ENCODE measurements at places on chromosomes 16 and 17. TPM values are rescaled to one million over a fixed set of nuclear protein-coding genes. Genes with fewer than 3 reads are reported as not detected.

- no peak for DNase-seq
Measured at GRCh38 chr17:31808521-31809050, 50.5 kb downstream of the COPRS start.

RAPGEFL1 gene
- total RNA-seq, result 15.0 TPM

GRCh38 chr16:27766236-27766925 is 216.4 kb downstream of the KATNIP start:
- DNase-seq, result no peak

DNA sequence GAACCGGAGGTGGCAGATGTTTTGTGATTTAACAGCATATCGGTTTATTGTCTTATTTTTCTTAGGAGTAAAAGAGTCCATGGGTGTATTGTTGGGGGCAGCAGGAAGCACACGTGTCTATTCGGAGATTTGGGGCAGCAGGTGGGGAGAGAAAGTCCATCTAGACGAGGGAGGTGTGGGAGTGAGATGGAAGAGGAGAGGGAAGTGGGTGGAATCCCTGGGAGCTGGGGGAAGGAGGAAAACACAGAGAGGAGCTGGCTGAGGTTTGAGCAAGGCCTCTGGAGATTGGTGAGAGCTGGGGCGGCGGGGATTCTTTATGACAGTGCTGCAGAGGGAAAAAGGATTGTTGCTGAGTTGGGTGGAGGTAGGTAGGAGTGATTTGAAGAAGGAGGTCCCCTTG is 72.1 kb downstream of the PRKCB start:
- no peak for DNase-seq

GRCh38 chr17:2138761-2139160 is 83.9 kb downstream of the HIC1 start:
- no peak for DNase-seq

DNA sequence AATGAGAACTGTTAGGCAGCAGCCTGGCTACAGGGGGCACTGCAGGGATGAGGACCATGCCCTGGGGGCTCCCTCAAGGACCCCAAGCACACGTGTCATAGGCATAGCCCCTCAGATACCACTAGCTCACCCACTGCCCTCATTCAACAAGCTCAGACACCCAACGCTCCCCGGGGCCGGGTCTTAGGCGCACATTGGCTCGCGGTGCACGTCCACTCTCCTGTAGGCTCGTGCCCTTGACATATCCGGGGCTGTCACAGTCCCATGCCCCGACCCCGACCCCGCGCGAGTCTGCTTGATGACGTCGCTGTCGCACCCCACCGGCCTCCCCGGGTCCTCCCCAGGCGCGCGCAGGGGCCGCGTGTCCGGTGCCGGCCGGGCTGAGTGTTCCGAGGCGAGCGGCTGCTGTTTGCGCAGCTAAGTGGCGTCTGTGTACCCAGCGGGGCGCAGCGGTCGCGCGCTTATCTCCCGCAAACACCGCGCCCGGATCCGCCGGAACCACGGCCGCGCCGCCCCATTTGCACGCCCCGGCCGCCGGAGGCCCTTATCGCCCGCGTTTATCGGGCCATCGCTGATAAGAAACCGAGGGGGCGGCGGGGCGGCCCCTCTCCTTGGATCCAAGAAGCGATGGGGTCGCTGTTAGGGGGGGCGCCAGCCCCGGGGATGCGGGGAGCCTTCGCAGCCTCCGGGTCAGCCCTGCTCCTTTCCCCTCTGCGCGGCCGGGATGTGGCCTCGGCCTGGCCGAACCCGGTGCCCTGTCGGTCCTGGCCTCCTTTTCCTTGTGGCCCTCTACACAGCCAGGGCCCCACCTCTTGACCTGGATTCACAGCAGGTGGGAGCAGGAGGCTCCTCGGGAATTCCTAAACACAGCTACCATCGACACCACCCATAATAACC is 20.7 kb upstream of the NAGS start:
- peak; percentile 51 for DNase-seq

FAM20A gene
- total RNA-seq, result 0.44 TPM

SHISA9 gene
- 0.60 TPM for total RNA-seq

GRCh38 chr16:56389554-56389953 is 35.8 kb downstream of the AMFR start:
- no peak for DNase-seq

DNA sequence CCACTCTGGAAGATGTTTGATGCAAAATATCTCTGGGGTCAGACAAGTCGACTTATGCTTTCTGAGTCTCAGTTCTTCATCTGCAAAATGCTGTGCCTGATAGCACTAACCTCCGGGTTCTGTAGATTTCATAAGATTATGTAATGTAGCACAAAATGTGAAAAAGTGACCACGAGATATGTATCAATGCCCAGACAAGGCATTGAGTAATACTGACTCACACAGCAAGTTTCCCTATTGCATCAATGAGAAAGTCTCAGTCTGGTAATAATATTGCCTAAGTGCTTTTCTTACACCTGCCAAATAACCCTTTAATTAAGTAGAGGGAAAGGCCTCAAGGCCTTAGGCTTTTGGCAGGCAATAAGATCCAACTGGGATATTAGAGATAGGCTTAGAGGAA is 41.4 kb upstream of the MMP2 start:
- no peak for DNase-seq

DNA sequence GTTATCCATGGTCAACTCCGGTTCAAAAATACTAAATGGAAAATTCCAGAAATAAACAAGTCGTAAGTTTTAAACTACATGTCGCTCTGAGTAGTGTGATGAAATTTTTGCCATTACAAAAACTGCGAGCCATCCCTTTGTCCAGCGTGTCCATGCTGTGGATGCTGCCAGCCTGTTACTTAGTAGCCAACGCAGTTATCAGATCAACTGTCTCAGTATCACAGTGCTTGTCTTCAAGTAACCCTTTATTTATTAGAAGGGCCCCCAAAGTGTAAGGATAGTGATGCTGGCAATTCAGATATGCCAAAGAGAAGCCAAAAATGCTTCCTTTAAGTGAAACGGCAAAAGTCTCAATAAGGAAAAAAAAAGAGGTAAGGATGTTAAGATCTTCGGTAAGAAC is 23.9 kb downstream of the SNN start:
- no peak for DNase-seq

DNA sequence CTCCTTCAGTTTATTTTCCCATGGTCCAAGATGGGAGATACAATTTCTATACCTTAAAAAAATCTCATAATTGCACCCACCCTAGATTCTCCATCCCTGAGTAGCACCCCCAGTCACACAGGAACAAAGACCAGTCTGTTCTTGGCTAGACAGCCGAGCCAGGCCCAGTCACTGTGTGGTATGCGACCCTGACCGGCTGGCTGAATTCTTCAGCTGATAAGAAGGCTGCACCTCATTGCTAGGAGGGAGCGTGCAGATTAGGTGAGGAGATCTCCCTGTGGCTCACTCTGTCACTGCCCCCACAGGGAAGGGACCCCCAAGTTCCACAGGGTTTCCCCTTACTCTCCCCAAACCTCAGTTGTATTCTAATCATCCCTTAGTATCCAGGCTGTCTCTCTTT is 138.7 kb downstream of the SALL1 start:
- peak; percentile 16 for DNase-seq

DNA sequence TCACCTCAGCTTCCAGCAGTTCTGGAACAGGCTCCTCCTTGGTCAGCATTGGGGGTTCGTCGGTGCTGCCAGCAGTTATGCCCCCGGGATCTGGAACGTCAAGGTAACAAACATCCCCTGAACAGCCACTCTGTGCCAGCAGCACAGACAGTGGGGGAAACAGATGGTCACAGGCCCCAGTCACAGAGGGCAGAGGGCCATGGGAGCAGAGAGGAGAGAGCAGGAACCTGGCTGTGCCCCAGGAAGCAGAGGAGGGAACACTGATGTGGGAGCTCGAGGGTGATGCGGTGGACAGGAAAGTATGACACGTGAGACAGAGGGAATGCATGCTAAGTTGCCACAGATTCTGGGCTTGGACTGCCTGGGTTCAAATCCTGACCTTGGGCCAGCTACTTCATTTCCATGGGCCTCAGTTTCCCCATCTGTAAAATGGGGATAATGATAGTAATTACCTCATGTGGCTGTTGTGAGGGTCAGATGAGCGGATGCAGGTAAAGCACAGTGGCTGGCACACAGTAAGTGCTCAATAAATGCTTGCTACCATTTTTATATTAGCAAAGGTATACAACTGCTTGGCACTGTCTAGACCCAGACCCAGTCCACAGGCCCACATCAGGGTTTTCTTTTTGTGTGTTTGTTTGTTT is 4.9 kb downstream of the BCL7C start:
- DNase-seq, result no peak

SLFN14 gene
- not detected for total RNA-seq

DNA sequence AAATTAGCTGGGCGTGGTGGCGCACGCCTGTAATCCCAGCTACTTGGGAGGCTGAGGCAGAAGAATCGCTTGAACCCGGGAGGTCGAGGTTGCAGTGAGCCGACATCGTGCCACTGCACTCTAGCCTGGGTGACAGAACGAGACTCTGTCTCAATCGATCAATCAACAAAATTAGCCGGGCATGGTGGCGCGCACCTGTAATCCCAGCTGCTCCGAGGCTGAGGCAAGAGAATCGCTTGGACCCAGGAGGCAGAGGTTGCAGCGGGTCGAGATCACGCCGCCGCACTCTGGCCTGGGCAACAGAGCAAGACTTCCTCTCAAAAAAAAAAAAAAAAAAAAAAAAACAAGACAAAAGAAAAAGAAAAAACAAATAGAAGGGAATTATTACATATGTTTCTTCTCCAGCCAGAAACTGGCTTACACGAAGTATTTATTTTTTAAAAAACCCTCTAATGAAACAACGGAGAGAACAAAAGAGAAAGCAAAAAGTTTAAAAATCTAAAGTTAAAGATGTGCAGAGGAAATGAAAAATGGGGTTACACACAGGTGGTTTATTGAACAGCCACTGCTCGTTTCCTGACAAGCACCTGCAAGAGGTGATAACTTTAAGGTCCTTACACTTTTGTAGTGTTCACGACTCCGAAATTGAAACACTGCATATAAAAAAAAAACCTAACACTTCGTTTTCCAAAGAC is 1.4 kb downstream of the SYNRG start:
- no peak for DNase-seq

ZFHX3 gene
- total RNA-seq, result 39.9 TPM

- no peak for DNase-seq
Measured at GRCh38 chr16:56366945-56367344, 58.4 kb downstream of the AMFR start.

GRCh38 chr17:2087597-2088211 is 32.8 kb downstream of the HIC1 start:
- no peak for DNase-seq

SCNN1B gene
- total RNA-seq, result not detected

CNGB1 gene
- not detected for total RNA-seq

CTRL gene
- 0.66 TPM for total RNA-seq

DNA sequence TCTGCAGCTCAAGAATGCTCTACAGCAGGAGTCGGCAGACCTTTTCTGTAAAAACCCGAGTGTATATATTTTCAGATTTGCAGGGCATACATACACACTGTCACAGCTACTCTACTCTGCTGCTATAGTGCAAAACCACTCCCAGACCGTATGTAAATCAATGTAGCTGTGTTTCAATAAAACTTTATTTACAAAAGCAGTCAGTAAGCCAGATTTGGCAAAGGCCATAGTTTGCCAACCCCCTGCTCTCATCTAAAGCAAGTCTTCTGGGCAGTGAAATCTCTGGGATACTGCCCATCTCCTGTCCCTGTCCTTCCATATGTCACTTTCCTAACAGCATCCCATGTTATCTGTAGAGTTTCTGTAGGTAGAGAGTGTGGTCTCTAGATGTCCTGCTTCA is 57.2 kb upstream of the GSG1L start:
- DNase-seq, result no peak

DNA sequence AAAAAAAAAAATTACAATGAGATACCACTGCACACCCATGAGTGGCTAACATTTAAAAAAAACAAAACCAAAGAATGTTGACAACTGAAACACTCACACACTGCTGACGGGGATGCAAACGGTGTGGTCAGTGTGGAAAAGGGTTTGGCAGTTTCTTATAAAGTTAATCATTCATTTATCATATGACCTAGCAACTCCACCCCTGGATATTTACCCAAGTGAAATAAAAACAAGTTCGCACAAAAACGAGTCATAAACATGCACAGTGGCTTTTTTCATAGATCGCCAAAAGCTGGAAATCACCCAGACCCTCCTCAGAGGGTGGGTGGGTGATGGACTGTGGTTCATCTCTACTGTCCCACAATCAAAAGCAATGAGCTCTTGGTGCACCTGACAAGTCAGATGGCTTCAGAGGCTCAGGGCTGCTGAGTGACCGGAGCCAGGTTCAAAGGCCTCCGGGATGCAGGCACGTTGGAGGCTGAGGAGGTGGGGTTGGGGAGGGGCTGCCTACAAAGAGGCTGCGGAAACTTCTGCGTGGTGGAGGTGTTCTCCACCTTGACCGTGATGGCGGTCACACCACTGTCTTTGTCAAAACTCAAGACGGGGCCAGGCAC is 14.2 kb downstream of the RAB40B start:
- DNase-seq, result no peak

- DNase-seq, result no peak
Measured at GRCh38 chr17:73132085-73132492, 32.7 kb upstream of the SSTR2 start.

GRCh38 chr17:58932956-58933355 is 173.7 kb downstream of the TRIM37 start:
- DNase-seq, result no peak

TBX2 gene
- 11.5 TPM for total RNA-seq

- DNase-seq, result no peak
Measured at GRCh38 chr17:7191069-7191468, 11.9 kb upstream of the ASGR1 start.

DNA sequence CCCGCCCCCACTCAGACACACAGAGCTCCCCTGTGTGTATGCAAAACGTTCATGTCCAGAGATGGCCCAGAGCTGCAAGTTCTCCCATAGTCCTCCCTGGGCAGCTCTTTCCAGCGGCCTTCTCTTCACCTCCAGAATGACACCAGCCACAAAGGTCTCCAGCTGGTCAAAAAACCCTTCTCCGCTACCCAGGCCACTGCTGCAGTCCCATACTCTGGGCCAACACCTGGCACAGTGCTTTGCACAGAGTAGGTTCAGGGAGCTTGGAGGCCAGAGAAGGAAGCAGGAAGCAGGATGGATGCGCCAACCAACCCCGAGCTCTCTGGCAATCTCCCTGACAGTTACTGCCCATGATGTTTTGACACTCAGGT is 1.1 kb upstream of the STAT5B start:
- DNase-seq, result no peak

DNA sequence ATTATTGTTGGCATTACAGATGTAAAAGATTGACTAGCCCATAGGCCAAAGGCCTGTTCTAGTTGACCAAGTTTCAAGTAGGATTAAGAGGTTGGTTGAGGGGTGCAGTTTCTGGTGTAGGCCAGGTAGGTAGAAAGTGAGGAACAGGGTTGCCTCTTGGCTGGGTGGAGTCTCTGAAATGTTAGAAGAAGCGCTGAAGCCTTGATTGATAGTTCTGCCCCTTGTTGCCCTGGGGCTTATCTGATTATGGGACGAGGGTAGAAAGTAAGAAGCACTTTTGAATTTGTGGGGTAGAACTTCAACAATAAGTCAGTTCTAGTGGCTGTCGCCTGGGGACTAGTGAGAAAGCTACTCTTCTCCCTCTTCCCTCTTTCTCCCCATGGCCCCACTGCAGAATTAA is 6.2 kb downstream of the BCL6B start:
- DNase-seq, result no peak

NECAB2 gene
- 0.68 TPM for total RNA-seq

GRCh38 chr17:31452101-31452500 is 60.6 kb downstream of the RAB11FIP4 start:
- DNase-seq, result no peak

GRCh38 chr16:48963901-48964615 is 317.6 kb downstream of the CBLN1 start:
- peak; percentile 74 for DNase-seq

HES7 gene
- not detected for total RNA-seq

KRT28 gene
- not detected for total RNA-seq

GRCh38 chr17:73430848-73431247 is 119.0 kb upstream of the CDC42EP4 start:
- no peak for DNase-seq

GRCh38 chr16:87970186-87970585 is 19.0 kb downstream of the BANP start:
- no peak for DNase-seq
